Activated gamma-delta T cell treated with anti-CD3 and anti-CD28 coated beads, Interleukin-2, amount 50 U/mL, for 16 hours (primary cell): ENCODE measurements at places on chromosomes 6 and 20.
A peak's percentile ranks its signal among the peaks of the same experiment; 100 is the strongest.

DNA sequence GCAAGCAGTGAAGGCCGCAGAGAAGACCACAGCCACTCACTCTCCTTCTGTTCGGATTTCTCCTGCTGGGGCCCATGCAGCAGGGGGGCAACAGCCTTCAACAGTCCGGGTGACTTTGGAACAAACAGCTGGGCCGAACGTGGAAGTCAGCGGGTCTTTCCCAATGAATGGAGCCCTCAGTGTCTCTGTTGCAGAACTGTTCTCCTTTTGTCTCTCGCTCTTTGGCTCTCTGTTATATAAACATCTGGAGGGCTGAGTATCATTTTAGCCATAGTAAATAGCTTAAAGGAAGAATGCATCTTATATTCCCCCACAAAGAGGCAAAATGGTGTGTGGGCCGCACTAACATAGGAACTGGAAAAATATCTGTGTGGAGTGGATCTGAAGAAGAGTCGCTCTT, 136.7 kb upstream of the RALGAPA2 start:
- DNase-seq, result no peak

- DNase-seq, result no peak
These were observed 47.2 kb downstream of the DUSP22 start for GRCh38 chr6:339480-339879.

GRCh38 chr6:24255676-24256075, 102.2 kb downstream of the DCDC2 start:
- no peak for DNase-seq

GRCh38 chr6:150087336-150087735, 18.4 kb upstream of the ULBP3 start:
- DNase-seq, result no peak

- DNase-seq, result no peak
These were observed 489.6 kb downstream of the MMUT start for GRCh38 chr6:48973491-48973890.

DNA sequence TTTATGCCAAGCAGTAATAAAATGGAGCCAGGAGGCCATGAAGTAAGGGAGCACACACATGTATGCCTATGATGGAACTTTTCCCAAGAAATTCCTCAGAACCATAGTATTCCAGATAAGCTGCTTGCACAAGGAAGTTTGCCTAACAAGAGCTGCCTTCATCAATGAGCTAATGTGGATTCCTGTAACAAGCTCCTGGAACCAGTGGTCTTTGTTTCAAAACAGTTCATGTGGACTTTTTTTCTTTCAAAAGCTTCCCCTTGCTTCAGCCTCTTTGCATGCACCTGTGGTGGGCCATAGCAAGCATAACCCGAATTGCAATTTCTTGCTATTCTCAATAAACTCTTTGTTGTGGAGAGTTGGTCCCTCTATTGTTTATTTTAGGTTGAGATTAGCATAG, 359.6 kb downstream of the UTRN start:
- DNase-seq, result no peak

GRCh38 chr20:34522969-34523871, 7.0 kb downstream of the DYNLRB1 start:
- DNase-seq, result peak; percentile 20

DNA sequence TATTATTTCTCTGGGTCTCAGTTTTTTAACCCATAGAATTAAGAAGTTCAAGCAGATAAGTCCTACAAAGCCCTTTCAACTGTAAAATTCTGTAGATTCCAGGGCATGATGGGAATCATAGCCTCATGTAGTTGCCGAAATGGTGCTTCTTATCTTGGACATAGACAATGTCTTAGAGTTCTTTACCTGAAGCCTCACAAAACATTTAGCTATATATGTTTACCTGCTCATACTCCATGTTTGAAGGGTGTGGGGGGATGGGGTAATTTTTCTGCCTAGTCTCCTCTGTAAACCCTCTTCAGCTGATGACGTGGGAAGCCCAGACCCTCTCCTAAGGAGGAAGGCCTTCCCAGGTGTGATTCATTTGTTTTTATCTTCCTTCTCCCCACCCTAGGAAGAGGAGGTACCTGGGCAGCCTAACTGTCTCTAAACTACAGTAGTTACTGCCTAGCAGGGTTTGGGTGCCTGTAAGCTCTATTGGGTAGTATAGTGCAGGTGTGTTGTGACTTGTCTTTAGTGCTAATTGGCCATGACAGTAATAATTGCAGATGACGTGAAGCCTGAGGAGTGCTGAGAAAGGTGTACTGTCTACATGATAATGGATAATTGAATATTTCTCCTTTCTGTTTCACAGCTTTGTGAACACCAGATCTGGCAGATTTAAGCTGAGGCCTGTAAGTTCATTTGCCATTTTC, 230.8 kb downstream of the TFAP2B start:
- DNase-seq, result no peak

GRCh38 chr20:37392441-37393195, 46.7 kb downstream of the SRC start:
- DNase-seq, result no peak

DNA sequence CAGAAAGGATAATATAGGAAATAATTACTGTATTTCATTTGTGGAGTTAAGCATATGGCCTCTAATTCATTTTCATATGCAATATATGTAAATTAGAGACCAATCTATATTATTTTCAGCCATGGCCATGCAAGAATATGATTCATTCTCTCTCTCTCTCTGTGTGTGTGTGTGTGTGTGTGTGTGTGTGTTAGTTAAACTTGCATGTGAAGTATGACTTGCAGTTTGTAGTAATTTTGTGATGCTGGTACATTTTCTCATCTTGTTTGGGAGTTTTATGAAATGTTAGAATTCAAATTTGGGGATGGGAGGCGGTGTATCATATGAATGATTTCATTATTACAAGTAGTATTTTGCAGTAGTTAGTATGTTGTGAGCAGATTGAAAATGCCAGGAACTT, 74.8 kb downstream of the JARID2 start:
- DNase-seq, result no peak

GRCh38 chr6:107357031-107357430, 102.3 kb downstream of the PDSS2 start:
- DNase-seq, result no peak

DNA sequence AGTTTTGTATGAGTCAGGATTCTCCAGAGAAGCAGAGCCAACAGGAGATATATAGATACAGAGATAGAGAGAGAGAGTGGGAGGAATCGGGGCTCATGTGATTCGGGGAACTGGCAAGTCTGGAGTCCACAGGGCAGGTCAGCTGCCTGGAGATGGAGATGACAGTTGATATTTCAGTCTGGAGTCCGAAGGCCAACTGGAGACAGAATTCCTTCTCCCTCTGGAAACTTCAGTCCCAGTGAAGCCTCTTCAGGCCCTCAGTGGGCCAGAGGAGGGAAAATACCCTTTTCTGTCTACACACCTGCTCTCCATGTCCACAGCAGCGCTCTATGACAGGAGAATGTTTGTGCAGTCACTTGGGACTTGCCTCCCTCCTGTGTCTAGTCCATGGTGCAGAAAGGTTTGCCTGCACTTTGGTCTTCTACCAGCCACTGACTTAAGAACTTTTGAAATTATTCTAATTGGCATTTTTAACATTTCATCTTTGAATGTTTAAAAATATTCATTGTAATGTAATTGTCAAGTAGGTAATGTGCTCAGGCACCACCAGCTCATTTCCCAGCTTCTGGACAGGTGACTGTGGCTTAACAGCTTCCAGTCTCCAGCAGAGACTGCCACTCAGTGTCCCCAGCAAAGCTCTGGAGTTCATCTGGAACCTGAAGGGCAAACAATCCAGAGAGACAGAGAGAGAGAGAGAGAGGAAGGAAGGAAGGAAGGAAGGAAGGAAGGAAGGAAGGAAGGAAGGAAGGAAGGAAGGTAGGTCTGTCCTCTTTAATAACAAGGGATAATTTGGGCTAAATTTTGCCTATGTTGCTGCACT, 43.8 kb upstream of the AFDN start:
- no peak for DNase-seq

GRCh38 chr6:16466800-16467553, 228.6 kb downstream of the GMPR start:
- DNase-seq, result no peak

DNA sequence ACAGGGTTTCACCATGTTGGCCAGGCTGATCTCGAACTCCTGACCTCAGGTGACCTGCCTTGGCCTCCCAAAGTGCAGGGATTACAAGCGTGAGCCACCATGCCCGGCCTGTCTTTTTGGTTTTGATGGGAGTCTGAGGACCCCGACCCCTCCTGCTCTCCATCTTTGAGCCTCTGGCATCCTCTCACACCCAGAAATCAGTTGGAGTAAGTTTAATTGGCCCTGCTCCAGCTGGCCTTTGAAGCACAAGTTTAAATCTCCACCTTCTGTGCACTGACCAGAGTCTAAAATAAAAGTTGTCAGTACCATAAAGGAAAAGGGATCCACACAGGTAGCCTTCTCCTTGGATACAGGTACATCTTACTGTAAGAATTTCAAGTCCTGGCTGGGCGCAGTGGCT, 15.9 kb upstream of the C20orf144 start:
- DNase-seq, result no peak

GRCh38 chr20:44095831-44096230, 91.2 kb downstream of the JPH2 start:
- DNase-seq, result no peak

DNA sequence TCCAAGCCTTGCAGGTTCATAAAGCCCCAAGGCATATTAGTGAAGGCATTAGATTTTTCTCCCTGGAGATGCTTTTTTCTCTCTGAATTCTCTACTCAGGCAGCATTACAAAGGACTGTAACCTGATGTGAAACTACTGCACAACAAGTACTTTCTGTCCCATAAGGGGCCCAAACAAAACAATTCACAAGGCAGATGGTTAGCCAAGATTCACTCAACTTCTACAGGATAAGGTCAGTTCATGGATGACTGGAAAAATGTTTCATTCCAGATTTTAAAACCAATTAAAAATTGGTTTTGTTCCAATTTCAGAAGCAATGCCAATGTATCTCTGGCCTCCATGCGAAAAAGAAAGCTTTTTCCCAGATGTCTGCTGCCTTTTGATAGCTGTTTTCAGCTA, 181.8 kb downstream of the KHDC1L start:
- DNase-seq, result no peak

DNA sequence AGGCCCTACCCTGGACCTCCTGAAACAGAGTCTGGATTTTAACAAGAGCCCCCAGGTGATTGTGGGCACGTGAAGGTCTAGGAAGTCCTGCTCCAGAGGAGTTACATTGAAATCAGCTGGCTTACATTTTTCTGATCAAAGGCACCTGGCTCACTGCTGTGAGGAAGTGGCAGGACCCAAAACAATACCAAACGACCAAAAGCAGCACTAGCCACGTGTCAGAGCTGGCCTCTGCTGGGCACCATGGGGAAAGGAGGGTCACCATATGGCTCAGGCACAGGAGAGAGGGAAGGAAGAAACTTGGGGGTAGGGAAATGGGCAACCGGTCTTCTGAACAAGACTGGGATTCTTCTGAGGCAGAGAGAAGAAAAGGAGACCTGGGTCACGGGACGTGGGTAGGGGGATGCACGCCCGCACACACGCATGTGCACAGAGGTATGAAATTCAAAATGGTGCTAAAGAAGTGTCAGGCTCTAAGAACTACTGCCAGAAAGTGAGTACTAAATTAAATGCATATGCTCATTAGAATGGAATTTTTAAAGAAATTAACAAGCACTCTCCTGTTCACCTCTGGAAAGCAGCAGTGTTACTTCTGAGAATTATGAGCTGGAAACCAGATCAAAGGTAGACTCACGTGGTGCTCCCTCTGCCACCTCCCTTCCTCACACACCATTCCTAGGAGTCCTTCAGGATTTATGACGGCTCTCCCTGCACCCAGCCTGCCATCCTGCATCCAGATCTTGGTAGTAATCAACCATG, 113.6 kb downstream of the TRERF1 start:
- DNase-seq, result no peak

DNA sequence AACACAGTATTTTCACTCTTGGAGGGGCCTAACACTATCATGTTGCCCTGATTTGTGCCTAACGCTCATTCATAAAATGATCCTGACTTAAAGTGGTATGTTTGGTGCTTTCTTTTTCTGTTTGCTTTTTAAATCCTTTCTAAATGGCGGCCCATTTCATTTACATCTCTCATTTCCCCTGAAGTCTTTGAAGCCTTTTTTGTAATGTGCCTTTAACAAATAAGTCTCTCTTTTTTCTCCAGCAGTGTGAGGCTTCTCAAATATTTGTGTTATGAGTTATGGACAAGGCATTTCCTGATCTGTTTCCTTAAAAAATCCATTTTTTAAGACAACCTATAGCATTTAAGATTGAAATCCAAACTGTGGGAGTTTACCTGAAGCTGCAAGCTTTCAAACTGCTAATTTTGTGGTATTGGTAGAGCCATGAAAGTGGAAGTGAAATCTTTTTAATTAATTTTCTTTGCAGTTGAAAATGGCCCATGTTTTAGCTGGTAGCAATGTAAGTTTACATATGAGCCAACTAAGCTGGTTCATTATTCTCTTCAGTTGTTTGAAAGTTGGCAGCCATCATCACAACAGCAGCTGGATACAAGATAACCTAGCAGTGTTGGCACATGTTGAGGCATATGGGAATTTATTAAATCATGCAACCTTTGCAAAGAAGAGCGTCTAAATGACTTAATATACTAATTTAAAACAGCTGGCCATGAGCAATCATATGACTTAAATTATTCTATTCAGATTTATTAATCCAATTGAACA, 469.7 kb downstream of the CDKAL1 start:
- no peak for DNase-seq

DNA sequence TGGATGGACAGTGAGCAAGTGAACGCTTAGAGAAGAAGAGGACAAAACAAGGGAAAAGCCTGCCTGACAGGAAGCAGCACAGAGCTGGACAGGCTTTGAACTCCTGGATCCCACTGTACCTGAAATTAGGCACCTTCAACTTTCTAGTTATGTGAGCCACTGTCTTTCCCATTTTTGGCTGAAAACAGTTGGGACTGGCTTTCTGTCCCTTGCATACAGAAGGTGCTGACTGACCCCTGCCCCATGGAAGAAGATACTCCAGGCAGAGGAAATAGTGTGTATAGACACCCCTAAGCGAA, 122.8 kb downstream of the CEBPB start:
- DNase-seq, result no peak

- DNase-seq, result no peak
These were observed 187.9 kb downstream of the TENT5A start for GRCh38 chr6:81564470-81565068.

DNA sequence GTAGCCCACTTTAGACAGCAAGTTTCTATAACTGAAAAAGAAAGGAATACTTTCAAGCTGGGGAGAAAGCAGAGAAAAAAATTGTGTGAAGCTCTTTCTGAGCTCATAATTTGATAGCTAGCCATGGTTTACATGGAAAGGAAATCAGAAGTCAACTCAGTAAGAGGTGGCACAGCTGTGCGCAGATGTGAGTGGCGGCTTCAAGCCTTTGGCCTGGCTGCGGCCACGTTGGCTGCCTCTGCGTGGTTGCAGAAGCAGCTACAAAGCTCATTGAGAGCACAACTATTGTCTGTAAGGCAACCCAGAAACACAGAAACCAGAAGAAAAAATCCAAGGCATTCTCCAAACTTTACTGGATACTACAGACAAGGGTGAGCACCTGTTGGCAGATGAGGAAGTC, 136.9 kb downstream of the SASH1 start:
- DNase-seq, result no peak

GRCh38 chr6:16288163-16288562, 49.8 kb downstream of the GMPR start:
- no peak for DNase-seq
